ENCODE measurements at places on chromosomes 5 and 9. TPM values are rescaled to one million over a fixed set of nuclear protein-coding genes. Genes with fewer than 3 reads are reported as not detected.

DNA sequence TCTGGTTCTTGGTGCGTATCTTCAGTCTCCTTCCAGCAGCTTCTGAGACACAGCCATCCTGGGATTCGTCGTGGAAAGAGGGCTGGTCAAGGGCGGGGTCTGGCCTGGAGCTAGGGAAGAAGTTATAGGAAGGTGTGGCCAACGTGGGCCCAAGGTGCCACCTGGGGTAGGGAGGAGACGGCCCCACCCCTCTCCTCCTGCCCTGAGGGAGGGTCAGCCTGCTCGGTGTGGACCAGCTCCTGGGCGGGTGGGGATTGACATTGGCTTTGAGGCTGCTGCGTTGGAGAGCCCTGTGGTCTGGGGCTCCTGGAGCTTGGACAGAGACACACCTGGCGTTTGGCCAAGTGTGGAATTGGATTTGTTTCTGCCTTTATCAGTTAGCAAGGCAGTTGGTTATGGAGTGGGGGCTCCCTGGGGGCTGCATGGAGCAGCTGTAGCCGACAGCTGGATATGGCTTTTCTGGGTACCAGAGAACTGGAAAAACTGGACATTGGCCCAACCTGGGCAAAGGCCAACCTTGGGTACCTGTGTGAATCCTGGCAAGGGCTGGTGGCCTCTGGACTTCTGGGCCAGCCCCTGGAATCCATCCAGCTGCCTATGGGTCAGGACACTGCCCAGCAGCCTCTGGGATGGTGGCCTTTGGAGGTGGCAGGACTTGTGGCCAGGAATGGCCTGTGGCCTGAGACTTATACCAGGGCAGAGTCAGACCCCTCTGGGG, 75.7 kb upstream of the PPP1R26 start:
- no peak for DNase-seq

GRCh38 chr5:50864466-50864865, 198.0 kb downstream of the PARP8 start:
- DNase-seq: no peak

GRCh38 chr9:33139421-33140228, 27.5 kb downstream of the B4GALT1 start:
- DNase-seq: no peak

- DNase-seq: no peak
Observed at GRCh38 chr5:35618304-35618636, 607 bp downstream of the SPEF2 start.

Gene CSF1R
- 2.3 TPM for total RNA-seq
